ENCODE measurements at places on chromosomes 5 and 9.

DNA sequence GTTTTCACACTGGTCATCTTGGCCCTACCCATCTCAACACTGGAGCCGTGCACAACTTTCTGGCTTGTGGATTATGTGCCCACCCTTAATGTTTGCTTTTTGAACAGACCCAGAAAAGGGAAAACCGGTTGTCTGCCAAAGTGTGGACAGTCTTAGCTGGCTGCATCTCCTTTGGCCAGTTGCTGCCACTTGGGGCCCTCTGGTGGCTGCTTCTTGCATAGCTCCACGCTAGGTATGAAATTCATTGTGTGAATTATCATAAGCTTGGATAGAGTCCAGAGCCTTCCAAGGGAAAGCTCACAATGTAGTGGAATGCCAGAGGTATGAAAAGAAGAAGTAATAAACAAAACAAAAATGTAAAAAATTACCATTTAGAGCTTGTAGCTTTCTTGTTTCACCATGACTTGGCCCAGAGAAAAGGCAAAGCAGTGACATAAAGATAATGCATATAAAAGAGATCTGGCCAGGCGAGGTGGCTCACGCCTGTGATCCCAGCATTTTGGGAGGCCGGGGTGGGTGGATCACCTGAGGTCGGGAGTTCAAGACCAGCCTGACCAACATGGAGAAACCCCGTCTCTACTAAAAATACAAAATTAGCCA lies 12.5 kb upstream of the SLC36A3 start:
- DNase-seq, result no peak
- H3K27ac ChIP-seq, result no peak overlapping the region
- no peak overlapping the region for H3K4me3 ChIP-seq
- H3K4me1 ChIP-seq, result no peaks in the 10 kb centered on the region
- no peaks in the 10 kb centered on the region for H3K36me3 ChIP-seq

- H3K27me3 ChIP-seq, result peaks cover 1% of the 10 kb centered on the region
- no peaks in the 10 kb centered on the region for H3K36me3 ChIP-seq
- DNase-seq, result no peak
- H3K4me1 ChIP-seq, result no peaks in the 10 kb centered on the region
- no peak overlapping the region for H3K27ac ChIP-seq
Observed at GRCh38 chr9:4497855-4498254, 7.6 kb downstream of the SLC1A1 start.

DNA sequence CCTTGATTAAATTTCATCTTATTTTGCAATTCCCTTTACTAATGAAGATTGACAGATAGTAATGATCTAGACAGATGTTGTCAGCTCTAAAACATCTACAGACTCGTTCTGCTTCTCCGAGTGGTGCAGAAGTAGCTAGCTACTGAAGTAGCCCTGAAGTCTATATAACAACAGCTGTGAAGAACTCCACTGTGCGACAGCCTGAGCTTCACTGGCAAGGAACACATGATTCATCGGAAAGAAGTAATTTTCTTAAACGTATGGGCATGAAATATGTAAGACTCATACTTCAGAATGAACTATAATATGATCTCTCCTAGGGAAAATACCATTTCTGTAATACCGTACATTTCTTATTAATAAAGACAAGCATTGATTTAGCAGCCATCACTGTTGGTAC lies 96.2 kb downstream of the TRPM3 start:
- H3K27me3 ChIP-seq, result no peaks in the 10 kb centered on the region
- no peak overlapping the region for H3K4me3 ChIP-seq

- DNase-seq, result no peak
- no peaks in the 10 kb centered on the region for H3K27me3 ChIP-seq
- no peak overlapping the region for H3K4me3 ChIP-seq
Observed at GRCh38 chr5:62231576-62231975, 74.4 kb upstream of the KIF2A start.

GRCh38 chr5:67639313-67639712 lies 442.7 kb upstream of the CD180 start:
- no peak for DNase-seq
- no peaks in the 10 kb centered on the region for H3K36me3 ChIP-seq
- no peak overlapping the region for H3K4me3 ChIP-seq
- no peak overlapping the region for H3K27ac ChIP-seq

DNA sequence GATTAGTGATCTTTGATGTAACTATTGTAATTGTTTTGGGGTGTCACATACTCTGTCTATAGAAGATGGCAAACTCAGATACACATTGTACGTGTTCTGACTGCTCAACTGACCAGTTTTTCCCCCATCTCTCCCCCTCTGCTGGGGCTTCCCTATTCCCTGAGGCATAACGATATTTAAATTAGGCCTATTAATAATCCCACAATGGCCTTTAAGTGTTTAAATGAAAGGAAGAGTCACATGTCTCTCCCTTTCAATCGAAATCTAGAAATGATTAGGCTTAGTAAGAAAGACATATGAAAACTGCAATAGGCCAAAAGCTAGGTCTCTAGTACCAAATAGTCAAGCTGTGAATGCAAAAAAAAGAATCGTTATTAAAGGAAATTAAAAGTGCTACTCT lies 265.6 kb downstream of the TMEM232 start:
- H3K27me3 ChIP-seq, result no peaks in the 10 kb centered on the region
- no peak for DNase-seq
- H3K4me3 ChIP-seq, result no peak overlapping the region

- H3K27me3 ChIP-seq, result no peaks in the 10 kb centered on the region
- no peak overlapping the region for H3K4me3 ChIP-seq
- no peaks in the 10 kb centered on the region for H3K4me1 ChIP-seq
Observed at GRCh38 chr5:112968411-112969106, 8.0 kb upstream of the DCP2 start.

- H3K4me1 ChIP-seq, result no peaks in the 10 kb centered on the region
- no peaks in the 10 kb centered on the region for H3K27me3 ChIP-seq
- no peaks in the 10 kb centered on the region for H3K36me3 ChIP-seq
- H3K27ac ChIP-seq, result no peak overlapping the region
Observed at GRCh38 chr5:124941051-124942049, 194.9 kb upstream of the ZNF608 start.

DNA sequence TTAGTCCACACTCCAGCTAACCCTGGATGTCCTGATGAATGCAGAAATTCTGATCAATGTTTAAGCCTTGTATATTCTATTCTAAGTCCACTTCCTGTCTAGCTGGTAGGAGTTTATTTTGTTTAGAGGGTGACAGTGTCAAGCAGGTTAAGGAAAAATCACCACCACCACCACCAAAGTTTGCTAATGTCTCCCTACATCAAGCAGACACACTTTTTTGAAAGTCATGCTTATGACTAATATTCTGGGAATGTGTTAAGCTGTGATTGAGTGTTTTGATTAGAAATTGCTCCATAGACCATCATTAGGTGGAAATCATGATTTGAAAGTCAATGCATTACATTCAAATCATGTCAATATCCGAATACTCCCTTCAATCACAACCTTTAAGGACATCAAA lies 1530.1 kb downstream of the MAT2B start:
- H3K27me3 ChIP-seq, result no peaks in the 10 kb centered on the region
- H3K4me3 ChIP-seq, result no peak overlapping the region
- no peak for DNase-seq

- no peaks in the 10 kb centered on the region for H3K4me1 ChIP-seq
- DNase-seq, result no peak
- no peak overlapping the region for H3K27ac ChIP-seq
- no peaks in the 10 kb centered on the region for H3K27me3 ChIP-seq
Observed at GRCh38 chr5:145471831-145472612, 363.1 kb downstream of the PRELID2 start.

DNA sequence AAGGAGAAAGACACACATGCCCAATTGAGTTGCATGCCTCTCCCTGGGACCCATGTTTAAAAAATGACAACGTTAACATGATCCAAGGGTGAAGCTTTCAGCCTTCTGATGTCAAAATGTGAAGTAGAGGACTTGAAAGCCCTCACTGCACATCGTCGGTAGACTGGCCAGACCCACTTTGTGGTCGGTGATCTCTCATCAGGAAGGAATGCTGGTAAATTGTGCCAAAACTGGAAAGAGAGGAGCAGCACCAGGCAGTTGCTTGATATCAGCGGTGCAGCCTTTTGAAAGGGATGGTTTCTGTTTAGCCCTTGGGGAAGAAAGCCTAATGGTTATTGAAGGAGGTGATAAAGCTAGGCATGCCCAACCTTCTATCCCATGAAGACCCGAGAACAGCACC lies 125.3 kb upstream of the MARCHF11 start:
- H3K27ac ChIP-seq, result no peak overlapping the region
- DNase-seq, result no peak
- no peaks in the 10 kb centered on the region for H3K27me3 ChIP-seq

GRCh38 chr9:33638391-33638915 lies 114.4 kb downstream of the ANKRD18B start:
- H3K4me1 ChIP-seq, result no peaks in the 10 kb centered on the region
- no peaks in the 10 kb centered on the region for H3K27me3 ChIP-seq
- H3K36me3 ChIP-seq, result no peaks in the 10 kb centered on the region

DNA sequence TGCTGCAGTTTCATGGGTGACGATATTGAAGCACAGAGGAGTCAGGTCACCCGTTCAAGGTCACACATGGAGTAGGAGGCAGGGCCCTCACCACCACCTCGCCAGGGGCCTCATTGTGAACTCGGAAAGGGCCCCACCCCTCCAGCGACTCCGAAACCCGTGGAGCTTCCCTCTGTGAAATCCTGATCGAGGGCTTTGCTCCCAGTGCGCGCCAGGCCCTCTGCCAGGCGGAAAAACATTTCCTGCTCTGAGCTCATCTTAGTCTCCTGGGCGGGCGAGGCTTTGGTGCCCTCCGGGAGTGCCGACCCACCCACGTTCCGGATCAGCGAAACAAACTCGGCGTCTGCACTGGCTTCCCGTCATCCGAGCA lies 75.0 kb upstream of the FCN1 start:
- no peaks in the 10 kb centered on the region for H3K4me1 ChIP-seq
- no peak overlapping the region for H3K4me3 ChIP-seq
- no peak overlapping the region for H3K27ac ChIP-seq

GRCh38 chr5:125317536-125317995 lies 571.1 kb upstream of the ZNF608 start:
- H3K27me3 ChIP-seq, result no peaks in the 10 kb centered on the region
- H3K4me3 ChIP-seq, result no peak overlapping the region
- no peaks in the 10 kb centered on the region for H3K36me3 ChIP-seq
- no peak for DNase-seq
- H3K27ac ChIP-seq, result no peak overlapping the region

GRCh38 chr5:95252801-95253200 lies 32.1 kb downstream of the MCTP1 start:
- H3K27me3 ChIP-seq, result peaks cover 3% of the 10 kb centered on the region
- no peaks in the 10 kb centered on the region for H3K4me1 ChIP-seq
- DNase-seq, result no peak
- H3K27ac ChIP-seq, result no peak overlapping the region

GRCh38 chr9:93541581-93542349 lies 34.6 kb upstream of the PHF2 start:
- H3K36me3 ChIP-seq, result no peaks in the 10 kb centered on the region
- H3K27ac ChIP-seq, result no peak overlapping the region
- DNase-seq, result no peak
- no peak overlapping the region for H3K4me3 ChIP-seq

- H3K4me3 ChIP-seq, result no peak overlapping the region
- no peak overlapping the region for H3K27ac ChIP-seq
- DNase-seq, result no peak
- no peaks in the 10 kb centered on the region for H3K4me1 ChIP-seq
- H3K27me3 ChIP-seq, result no peaks in the 10 kb centered on the region
- H3K36me3 ChIP-seq, result no peaks in the 10 kb centered on the region
Observed at GRCh38 chr9:119375892-119376291, 6.7 kb upstream of the BRINP1 start.

GRCh38 chr9:69122082-69122548 lies 52.0 kb upstream of the TJP2 start:
- peaks cover 22% of the 10 kb centered on the region for H3K27me3 ChIP-seq
- H3K4me1 ChIP-seq, result peaks cover 17% of the 10 kb centered on the region
- H3K4me3 ChIP-seq, result peak overlapping the region; percentile 92
- H3K36me3 ChIP-seq, result no peaks in the 10 kb centered on the region

GRCh38 chr5:138186002-138186447 lies 7.1 kb downstream of the KIF20A start:
- peaks cover 2% of the 10 kb centered on the region for H3K36me3 ChIP-seq
- no peak for DNase-seq

DNA sequence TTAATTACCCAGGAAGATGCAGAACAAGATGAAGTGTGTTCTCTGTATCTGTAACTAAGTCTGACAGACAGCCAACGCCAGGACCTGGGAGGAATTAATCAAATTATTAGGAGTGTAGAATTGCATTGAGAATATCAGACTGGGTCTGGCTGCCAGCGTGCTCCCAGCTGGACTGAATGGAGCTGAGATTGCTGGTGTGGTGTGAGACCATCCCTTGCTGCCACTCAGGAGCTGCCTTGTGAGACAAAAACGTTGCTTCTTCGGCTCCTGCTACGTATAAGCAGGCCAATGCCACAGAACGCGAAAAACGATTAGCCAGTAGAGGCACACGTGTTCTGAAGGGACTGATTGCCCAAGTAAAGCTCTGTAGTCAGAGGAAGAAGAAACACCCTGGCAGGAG lies 66.8 kb downstream of the AMBP start:
- H3K36me3 ChIP-seq, result no peaks in the 10 kb centered on the region
- no peak overlapping the region for H3K4me3 ChIP-seq

DNA sequence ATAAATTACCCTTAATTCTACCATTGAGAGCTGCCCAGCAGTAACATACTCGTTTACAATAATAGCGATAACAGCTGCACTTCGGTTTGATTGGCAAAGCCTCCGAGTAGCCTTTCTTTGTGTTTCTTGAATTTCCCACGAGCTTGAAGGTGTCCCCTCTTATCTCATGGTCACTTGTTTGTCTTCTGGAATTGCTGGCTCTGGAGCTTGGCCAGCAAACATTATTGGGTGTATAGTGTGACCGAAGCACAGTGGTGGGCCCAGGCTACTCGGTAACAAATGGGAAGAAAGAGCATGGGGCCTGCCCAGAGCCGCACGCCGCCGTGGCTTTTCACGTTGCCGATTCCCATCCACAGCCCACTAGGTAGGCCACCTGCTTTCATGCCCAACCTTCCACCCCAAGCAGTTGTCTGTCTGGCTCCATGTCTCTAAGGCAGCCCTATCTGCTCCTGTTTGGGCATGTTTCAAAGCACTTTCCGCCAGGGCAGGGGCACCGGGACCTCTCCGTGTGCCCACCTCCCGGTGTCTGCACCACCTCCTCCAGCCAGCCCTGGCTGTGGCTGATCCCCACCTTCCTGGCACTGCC lies 8.7 kb downstream of the STKLD1 start:
- no peaks in the 10 kb centered on the region for H3K36me3 ChIP-seq
- DNase-seq, result no peak
- H3K27ac ChIP-seq, result no peak overlapping the region
- H3K4me1 ChIP-seq, result no peaks in the 10 kb centered on the region

- H3K4me1 ChIP-seq, result peaks cover 48% of the 10 kb centered on the region
- H3K4me3 ChIP-seq, result no peak overlapping the region
- no peaks in the 10 kb centered on the region for H3K36me3 ChIP-seq
- peak overlapping the region; percentile 2 for H3K27ac ChIP-seq
- peak; percentile 28 for DNase-seq
Observed at GRCh38 chr9:110156902-110157301, 51.1 kb downstream of the C9orf152 start.

- peaks cover 11% of the 10 kb centered on the region for H3K27me3 ChIP-seq
- no peak overlapping the region for H3K27ac ChIP-seq
- DNase-seq, result no peak
- H3K4me3 ChIP-seq, result no peak overlapping the region
- H3K36me3 ChIP-seq, result no peaks in the 10 kb centered on the region
- H3K4me1 ChIP-seq, result no peaks in the 10 kb centered on the region
Observed at GRCh38 chr5:137352095-137352494, 147.0 kb downstream of the SPOCK1 start.

All from T-cell (primary cell).